HCT116 (cell line): ENCODE measurements at places on chromosomes 5 and 9. TPM values are rescaled to one million over a fixed set of nuclear protein-coding genes. Genes with fewer than 3 reads are reported as not detected.

The ZNF462 gene
- 18.1 TPM for total RNA-seq

The PCDHGA12 gene
- 0.17 TPM for total RNA-seq

The SLC34A1 gene
- total RNA-seq, result not detected

The DNM1 gene
- total RNA-seq, result 12.0 TPM

The TAF11L6 gene
- total RNA-seq, result not detected

DNA sequence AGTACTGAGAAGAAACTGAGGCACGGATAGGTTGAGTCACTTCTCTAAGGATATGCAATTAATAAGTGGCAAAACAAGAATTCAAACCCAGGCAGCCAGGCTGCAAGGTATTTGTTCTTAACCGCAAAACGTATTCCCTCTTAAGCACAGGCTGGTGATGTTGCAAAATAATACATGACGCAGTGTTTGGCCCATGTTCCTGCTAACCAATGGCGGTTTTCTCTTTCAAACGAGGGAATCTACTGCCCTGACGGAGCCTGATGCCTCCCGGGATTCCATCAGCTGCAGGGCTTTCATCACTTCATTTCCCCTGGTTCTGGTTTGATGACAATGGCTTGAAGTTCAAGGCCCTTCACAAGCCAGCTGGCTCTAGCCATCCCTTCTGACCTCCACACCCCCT, 154.8 kb downstream of the SLIT3 start:
- DNase-seq, result no peak

GRCh38 chr9:120983259-120983837, 56.8 kb upstream of the TRAF1 start:
- DNase-seq, result no peak

- DNase-seq, result no peak
Observed at GRCh38 chr5:158843305-158843704, 256.4 kb downstream of the EBF1 start.

DNA sequence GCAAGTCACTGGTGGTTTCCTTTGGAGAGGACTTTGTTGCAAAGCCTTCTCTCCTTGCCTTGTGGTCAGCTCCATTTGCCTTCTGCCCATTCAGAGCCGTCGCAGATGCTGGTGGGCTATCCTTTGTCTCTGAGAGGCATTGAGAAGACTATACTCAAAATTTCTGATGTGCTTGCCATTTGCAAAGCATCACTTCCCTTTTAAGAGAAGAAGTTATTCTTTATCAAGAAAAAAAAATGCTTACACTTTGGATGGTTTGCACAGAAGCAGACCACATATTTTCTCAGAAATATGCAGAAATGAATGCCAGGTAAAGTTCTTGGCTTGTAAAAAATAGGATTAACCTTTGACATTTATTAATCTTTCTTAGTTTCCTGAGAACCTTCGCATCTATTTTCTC, 195.8 kb upstream of the KLF4 start:
- no peak for DNase-seq

GRCh38 chr5:41797662-41798061, 72.6 kb downstream of the OXCT1 start:
- DNase-seq, result no peak

GRCh38 chr9:11577522-11577921, 964.7 kb upstream of the PTPRD start:
- DNase-seq, result no peak

DNA sequence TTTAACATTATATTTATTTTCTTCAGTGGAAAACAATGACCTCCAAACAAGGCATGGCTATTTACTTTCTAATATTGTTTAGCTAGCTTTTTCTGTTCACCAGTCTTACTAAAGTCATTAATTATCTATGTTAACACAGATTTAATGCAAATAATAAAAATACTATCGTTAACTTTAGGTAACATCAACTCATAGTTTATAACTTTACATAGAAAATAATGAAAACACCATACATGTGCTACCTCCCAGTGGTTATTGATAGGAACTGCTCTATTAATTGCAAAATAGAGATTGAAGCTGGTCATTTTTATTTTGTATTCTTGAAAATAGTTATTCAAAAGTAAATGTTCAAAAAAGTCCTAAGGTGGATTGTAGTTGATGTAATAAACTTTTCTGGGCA, 78.3 kb upstream of the HCN1 start:
- no peak for DNase-seq

DNA sequence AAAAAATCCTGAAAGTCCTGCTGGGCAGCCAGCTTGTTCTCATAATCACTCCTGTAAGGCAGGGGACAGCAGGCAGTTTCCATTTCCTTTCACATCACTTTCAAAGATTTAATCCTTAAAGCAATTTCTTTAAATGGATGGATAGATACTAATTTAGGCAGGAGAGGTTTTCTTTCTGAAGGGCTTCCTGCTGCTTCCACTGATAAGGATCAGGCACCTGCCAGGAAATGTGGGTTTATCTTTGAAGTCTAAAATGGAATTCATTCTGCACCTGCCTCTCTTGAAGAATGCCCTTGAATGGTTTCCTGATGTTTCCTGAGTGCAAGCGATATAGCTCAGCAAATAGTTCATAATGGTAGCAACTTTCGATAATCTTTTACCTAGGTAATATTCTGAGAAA, 64.5 kb downstream of the STARD4 start:
- no peak for DNase-seq

GRCh38 chr9:81174023-81174422, 515.3 kb downstream of the TLE1 start:
- no peak for DNase-seq
